Astrocyte of the spinal cord (primary cell): ENCODE measurements at places on chromosomes 3 and 15.

DNA sequence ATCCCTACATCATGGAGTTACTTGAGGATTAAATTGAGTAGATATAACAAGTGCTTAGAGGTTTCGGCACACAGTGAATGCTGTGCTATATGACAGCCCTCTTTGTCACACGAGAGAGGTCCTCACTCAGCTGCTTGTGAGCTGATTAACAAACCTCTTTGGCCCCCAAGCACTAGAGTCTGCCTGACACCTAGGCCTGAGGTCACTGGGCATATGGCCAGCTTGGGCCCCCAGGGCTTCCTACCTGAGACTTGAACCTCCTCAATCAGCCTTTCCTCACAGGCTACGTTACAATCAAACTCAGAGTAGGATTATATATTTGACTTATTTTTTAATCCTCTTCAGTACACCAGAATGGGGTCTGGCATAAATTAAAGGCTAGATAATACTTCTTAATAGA, 88.8 kb downstream of the WDR72 start:
- no peak for DNase-seq

DNA sequence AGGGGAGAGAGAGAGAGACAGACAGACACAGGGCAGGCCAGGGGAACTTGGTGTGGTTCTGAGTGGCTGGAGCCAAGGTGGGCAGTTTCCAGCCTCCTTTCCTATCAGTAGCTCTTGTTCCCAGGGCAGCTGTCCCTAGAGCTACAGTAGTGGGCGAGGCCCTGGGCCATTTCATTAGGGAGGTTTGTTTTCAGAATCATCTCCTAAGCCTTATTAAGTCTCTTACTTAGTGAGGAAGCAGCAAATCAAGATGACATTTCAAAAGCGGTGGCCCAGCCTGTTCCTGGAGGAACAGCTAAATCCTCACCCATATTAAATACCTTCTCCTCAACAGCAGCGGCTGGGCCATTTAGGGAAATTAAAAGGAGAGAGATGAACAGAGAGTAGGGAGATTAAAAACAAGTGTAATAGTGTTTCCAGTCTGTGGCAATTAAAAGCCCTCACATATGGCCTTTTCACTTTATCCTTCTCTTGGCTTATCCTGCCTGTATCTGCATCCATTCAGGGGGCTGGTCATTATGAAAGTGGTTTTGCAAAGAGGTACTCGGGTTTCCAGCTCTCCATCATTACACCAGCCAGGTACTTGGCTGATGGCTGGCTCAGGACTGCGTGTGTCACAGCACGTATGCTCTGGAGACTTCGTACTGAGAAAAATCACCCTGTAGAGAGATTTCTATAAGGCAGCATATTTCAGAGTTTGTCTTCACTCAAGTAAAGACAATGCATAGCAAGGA, 91.9 kb upstream of the PRR23C start:
- DNase-seq: no peak

DNA sequence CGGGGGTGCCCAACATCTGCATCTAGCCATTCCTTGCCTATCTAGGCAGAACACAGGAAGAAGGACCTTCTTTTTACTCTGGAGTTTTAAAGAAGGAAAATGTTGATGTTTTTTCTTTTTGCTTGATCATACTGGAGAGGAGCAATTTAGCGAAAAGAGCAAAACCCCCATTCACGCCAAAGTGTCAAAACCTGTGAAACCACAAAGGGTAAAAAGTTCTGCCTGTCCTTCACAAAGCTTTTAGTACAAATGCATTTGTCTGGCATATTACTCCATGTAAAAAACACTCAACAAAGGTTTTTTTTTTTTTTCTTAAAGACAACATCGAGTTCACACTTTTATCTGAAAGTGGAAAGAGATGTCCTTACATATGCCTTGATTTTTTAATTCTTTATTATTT, 214.2 kb upstream of the MRPL3 start:
- DNase-seq: no peak

GRCh38 chr3:134620476-134621115, 30.2 kb downstream of the KY start:
- no peak for DNase-seq

DNA sequence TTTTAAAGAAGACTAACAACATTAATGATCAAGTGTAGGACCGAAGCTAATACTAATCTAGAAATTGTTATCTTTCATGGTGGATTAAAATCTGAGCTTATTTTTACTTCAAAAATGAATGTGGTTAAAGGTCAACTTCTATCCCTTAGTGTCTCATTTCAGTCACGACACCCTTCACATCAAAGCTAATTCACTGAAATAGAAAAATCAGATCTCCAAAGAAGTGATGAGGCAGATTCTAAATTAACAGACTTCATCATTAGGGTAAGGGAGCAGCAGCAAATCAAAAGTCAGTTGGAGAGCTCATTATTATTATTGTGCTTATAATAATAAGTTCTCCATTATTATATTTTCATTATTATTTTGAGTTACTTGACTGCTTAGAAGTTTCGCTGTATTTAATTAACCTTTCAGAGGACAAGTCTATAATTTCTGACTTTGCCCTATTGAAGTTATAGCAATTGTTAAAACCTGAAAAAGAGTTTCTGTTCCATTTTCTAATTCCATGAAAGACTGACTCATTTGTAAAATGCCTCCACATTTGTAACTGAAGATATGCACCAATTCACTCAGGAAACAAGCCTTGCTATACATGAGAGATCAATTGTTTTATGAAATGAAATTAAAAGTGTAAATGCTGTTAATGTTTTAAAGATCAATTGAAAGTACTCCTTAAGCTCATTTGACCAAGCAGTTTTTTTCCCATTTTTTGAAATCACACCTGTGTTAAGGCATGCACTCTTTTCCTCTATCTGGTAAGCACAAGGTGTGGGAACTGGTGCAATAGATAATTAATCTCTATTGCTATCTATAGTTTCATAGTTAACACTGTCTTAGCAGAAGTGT, 23.1 kb upstream of the CMC1 start:
- no peak for DNase-seq

GRCh38 chr15:58513008-58513407, 81.2 kb downstream of the LIPC start:
- DNase-seq: no peak

DNA sequence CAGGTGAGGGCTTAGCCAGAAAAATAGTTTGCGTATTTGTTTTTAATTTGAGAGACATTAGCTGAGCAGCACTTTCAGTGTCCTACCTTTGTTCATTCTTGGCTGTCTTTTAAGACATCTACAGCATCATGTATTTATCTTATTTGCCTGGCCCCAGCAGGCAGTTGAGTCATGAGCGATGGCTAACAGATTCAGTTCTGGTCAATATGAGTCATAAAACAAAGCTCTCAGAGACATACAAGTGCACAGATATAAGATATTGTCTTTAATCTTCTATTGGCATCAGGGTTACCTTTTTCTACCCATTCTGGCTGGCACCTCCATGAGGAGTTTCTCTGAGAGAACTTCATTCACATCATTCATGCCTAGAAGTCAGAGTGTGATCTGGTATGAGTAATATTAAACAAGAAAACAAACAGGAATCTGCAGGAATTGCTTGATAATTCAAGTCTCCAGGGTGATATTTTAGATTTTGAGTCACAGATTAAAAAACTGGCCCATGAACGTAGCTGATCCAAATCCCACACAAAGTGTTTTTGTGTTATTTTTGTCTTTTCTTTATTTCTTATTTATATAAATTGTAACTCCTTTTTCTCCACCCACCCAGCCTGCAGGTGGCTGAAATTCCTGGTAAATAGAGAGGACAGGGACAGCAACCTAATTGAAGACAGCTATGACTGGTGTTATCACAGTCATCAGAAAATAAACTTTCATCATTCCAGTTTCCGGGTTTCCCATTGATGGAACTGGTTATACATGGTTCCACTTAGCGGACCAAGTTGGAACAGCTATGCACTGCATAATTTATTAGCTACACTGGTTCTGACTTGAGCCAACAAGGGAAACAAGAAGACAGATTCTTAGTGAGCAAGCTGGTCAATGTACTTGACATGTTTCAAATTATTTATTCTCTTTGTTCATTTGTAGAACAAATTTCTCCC, 47.3 kb downstream of the PLSCR2 start:
- DNase-seq: peak; percentile 85

DNA sequence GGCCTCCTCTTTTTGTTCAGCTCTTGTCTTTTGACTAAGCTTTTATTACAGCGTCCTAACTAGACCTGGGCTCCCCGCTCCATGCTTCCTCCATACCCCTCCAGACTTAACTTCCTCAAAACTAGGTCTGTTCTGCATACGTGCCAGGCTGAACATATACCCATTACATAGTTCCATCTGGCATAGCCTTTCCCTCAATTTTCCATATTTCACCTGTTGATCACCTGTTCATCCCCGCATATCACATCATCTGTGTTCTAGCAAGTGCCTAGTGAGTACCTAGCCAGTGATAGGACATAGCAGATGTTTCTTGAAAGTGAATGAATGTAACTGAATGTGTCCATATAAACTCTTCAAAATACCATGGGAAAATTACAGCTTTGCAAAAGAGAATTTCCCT, 36.0 kb downstream of the PARP14 start:
- no peak for DNase-seq

DNA sequence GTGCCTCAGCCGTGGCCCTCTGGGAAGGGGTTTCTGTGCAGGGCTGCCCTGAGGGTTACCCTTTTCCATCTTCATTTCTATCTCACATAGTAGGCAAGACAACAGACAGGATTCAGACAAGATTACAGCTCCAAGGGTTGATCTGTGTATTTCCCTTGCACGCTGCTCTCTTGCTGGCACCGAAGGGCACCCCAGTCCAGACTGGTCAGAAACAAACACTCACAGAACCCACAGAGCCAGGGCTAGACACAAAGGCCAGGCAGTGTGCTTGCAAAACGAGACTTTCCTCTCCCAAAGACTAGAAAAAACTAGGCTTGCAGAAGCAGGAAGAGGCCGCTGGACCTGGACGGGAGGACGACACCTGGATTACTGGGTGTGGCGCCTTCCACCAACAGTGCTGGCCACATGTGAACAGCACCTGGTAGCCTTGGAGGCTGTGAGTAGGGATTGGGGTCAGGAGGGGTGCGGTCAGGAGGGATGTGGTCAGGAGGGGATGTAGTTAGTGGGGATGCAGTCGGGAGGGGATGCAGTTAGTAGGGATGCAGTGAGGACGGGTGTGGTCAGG, 96.8 kb downstream of the BDH1 start:
- DNase-seq: no peak

- peak; percentile 74 for DNase-seq
Measured at GRCh38 chr3:52831500-52832301, 1.2 kb upstream of the ITIH4 start.

DNA sequence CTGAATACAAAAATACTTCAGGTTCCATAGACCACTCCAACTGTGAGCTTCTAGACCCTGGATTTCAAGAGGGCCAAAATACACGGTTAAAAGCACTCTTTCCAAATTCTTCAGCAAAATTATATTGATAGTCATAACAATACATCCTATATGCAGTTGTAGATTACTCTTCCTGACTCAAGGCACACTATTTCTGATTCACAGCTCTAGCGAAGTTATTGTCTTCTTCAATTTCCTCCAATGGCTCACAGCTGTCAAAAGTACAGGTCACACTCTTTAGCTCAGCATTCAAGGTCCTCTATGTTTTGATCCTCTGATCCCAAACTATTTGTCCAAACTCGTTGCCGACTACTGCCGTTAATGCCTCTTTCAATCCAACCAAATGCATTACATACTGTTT, 13.5 kb upstream of the CCDC80 start:
- no peak for DNase-seq

GRCh38 chr3:128495435-128495970, 2.5 kb upstream of the GATA2 start:
- no peak for DNase-seq

DNA sequence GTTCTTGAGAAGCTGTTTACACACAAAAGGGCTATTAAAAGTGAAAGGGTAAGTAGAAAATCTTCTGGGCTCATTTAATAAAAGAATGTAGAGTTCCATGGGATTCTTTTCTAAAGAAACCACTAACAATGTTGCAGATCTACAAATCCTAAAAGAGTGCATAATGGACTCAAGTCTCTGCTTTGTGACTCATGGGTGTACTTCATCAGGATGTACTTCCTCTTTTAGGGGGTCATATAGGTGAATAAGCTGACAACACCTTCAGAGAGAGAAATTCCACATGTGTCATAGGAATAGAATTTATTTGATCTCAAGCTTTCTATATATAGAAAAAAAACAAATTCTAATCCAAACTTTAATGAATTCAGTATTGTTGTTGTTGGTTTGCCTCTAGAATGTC, 355.5 kb downstream of the TIGIT start:
- peak; percentile 69 for DNase-seq

- DNase-seq: no peak
Measured at GRCh38 chr3:14137445-14137844, 12.6 kb downstream of the TMEM43 start.

- no peak for DNase-seq
Measured at GRCh38 chr15:78944669-78945407, at the start of gene CTSH. CTSH (minus strand) TSS chr15:78945046; CDS start chr15:78944981, 65 bp downstream.

DNA sequence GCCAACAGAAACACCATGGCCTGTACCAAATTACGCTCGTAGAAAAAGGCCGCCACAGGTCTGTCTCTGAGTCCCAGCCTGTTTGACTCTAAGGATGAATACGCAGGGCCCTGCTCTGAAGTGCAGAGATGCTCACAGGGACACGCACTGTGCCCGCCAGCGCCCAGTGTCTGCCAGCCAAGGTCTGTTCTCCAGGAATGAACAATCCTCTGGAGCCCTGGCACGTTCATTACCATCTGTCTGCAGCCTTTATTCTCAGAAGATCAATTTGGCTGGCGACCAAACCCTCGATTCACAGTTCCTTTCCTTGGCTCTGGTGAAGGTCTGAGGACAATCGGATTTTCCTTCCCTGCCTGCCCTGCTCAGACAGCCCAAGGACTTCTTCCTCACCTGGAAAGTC, 66.3 kb downstream of the NIPA2 start:
- peak; percentile 31 for DNase-seq

GRCh38 chr15:29934251-29934650, 112.0 kb upstream of the TJP1 start:
- DNase-seq: peak; percentile 76

DNA sequence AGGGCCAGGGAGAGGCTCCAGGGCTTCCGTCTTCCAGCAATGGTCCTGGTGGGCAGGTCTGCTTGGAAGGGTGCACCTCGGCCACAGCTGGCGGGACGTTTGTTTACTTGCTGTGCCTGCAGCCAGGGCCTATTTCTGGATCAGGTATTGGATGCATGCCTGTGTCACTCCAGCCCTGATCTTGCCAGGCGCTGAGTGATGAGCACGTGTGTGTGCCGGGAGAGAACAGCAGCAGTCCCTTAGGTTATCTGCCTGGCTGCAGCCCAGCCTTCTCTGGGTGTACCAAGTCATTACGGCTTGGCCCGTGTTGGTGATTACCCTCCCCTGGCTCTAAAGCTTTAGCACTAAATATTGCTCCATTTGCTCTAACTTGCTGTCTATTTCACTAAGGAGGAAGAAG, 14.9 kb downstream of the CCDC32 start:
- no peak for DNase-seq
